ENCODE measurements at places on chromosomes 16 and 17. TPM values are rescaled to one million over a fixed set of nuclear protein-coding genes. Genes with fewer than 3 reads are reported as not detected.
A peak's percentile ranks its signal among the peaks of the same experiment; 100 is the strongest.

DNA sequence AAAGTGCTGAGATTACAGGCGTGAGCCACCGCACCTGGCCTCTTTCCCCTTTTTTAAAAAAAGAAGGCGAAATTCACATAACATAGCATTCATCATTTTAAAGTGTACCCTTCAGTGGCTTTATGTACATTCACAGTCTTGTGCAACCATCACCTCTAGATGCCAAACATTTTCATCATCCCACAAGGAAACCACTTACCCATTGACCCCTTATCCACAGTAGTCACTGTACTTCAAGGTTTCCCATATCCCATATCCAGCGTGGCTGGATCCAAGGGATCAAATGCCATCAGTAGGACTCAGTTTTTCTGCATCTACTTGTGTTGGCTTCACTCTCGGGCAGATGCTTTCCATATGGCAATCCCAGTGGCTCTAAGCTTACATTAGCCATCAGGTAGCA is 50.3 kb downstream of the BMERB1 start:
- no peak overlapping the region for H3K27ac ChIP-seq
- H3K36me3 ChIP-seq, result no peaks in the 10 kb centered on the region
- no peaks in the 10 kb centered on the region for H3K27me3 ChIP-seq
- peaks cover 8% of the 10 kb centered on the region for H3K4me1 ChIP-seq
- DNase-seq, result no peak

GRCh38 chr17:4600563-4600962 is 16.2 kb downstream of the SMTNL2 start:
- peaks cover 24% of the 10 kb centered on the region for H3K4me1 ChIP-seq
- no peaks in the 10 kb centered on the region for H3K27me3 ChIP-seq
- no peak overlapping the region for H3K4me3 ChIP-seq
- peak overlapping the region; percentile 91 for H3K27ac ChIP-seq
- no peak for DNase-seq

DNA sequence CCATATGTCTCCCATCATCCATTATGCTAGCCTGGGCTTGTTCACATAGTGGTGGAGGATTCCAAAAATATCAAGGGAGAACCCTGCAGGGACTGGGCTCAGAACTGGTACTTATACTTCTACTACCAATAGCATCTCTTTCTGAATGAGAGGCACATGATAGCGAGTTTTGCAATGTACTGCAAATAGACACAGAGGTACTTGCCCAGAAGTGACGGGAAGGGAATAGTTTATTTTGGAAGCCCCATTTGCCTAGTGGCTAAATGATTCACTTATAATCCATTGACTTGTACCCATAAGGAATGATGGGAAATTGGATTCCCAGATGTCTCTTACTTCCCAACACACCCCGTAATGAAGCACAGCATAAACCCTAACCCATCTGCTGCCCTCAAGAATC is 124.8 kb upstream of the ERCC4 start:
- H3K4me3 ChIP-seq, result no peak overlapping the region
- no peak overlapping the region for H3K27ac ChIP-seq
- no peak for DNase-seq
- H3K27me3 ChIP-seq, result no peaks in the 10 kb centered on the region
- no peaks in the 10 kb centered on the region for H3K36me3 ChIP-seq

GRCh38 chr16:55283812-55284717 is 39.9 kb upstream of the IRX6 start:
- no peaks in the 10 kb centered on the region for H3K4me1 ChIP-seq
- H3K27me3 ChIP-seq, result no peaks in the 10 kb centered on the region
- no peak for DNase-seq
- H3K27ac ChIP-seq, result no peak overlapping the region

DNA sequence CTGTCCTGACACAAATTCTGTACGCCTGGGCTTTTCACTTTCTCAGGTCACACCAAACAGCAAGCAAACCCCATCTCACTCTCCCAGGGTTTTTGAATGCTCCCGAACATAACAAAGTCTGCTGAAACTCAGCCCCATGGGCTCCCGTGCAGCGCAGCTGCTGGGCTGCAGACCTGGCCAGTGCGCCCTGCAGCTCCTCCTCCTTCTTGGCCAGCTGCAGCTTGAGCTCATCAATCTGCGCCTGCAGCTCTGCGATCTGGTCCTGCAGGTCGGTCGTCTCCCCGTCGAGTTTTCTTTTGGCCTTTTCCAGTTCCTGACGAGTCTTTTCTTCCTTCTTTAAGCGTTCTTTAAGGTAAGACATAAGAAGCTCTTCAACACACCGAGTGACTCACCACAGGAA is 70.5 kb downstream of the NDEL1 start:
- no peak for DNase-seq
- no peaks in the 10 kb centered on the region for H3K36me3 ChIP-seq
- H3K4me1 ChIP-seq, result no peaks in the 10 kb centered on the region

DNA sequence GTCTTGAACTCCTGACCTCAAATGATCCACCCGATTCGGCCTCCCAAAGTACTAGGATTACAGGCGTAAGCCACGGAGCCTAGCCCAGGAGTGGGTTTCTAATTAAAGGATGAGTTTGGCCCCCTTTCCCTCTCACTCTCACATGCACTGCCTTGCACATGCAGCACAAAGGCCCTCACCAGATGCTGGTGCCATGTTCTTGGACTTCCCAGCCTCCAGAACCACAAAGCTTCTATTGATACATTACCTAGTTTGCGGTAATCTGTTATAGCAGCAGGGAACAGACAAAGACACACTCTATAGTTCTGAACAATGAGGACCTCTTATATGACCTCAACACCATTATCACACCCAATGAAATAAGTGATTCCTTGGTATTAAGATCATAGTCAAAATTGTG is 17.9 kb upstream of the ITGAD start:
- H3K4me3 ChIP-seq, result no peak overlapping the region
- H3K27me3 ChIP-seq, result no peaks in the 10 kb centered on the region
- H3K27ac ChIP-seq, result no peak overlapping the region

DNA sequence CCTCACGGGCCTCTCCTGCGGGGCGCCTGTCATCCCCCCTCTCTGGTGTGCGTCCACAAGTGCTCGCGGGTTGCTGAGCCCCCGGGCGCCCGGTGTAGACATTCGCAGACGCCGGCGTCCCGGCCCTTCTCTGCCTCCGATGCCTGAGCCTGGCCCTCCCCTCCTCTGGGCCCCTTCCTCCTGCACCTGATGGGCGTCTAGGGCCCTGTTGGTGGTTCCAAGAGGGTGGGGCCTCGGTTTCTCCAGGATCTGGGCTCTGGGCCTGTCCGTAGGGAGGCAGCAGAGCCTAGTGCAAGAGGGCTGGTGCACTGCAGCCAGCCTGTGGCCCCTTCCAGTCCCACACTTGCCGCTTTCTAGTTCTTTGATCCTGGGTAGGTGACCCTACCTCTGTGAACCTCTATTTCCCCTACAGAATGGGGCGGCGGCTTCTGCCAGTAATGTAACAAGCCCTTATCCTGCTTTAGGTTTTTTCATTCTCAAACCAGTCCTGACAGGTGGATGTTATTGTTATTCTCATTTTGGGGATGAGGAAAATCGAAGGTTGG is 623 bp downstream of the E4F1 start:
- no peaks in the 10 kb centered on the region for H3K36me3 ChIP-seq
- H3K4me3 ChIP-seq, result peak overlapping the region; percentile 89
- peak overlapping the region; percentile 55 for H3K27ac ChIP-seq
- peak; percentile 63 for DNase-seq
- peaks cover 5% of the 10 kb centered on the region for H3K4me1 ChIP-seq

OMG gene
- total RNA-seq, result 1.1 TPM

- H3K4me3 ChIP-seq, result no peak overlapping the region
- H3K27me3 ChIP-seq, result no peaks in the 10 kb centered on the region
Observed at GRCh38 chr16:87423429-87423828, 31.3 kb downstream of the MAP1LC3B start.

GRCh38 chr16:12236589-12236988 is 260.1 kb downstream of the SNX29 start:
- no peak for DNase-seq
- H3K4me1 ChIP-seq, result peaks cover 4% of the 10 kb centered on the region
- no peak overlapping the region for H3K4me3 ChIP-seq
- no peaks in the 10 kb centered on the region for H3K36me3 ChIP-seq

TEN1 gene
- 12.0 TPM for total RNA-seq

GRCh38 chr17:77036841-77037381 is 103.9 kb upstream of the SEC14L1 start:
- no peak overlapping the region for H3K4me3 ChIP-seq
- H3K27ac ChIP-seq, result no peak overlapping the region
- DNase-seq, result no peak
- H3K27me3 ChIP-seq, result no peaks in the 10 kb centered on the region
- H3K36me3 ChIP-seq, result no peaks in the 10 kb centered on the region

DNA sequence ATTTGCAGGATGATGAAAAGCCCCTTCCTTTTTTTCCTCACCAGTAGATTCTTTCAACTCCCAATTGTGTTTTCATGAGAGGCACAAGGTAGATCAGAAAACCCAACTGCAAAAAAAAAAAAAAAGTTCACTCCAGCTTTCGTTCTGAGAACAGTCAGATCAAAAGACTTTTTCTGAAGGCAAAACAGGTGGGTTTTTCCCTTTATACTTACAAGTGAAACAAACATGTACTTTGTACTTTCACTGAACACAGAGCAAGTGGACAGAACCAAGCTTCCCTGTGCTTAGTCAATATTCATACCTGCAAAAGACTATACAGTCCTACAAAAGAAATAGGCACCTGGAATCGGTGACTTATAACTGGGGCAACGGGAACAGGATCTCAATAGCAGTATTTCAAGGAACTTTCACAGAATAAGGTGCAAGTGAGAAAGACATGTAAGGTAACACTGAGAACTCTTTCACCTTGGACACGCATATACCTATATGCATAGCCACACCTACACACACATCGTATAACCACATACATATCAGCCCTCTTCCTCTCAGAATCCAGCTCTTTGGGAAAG is 54.1 kb downstream of the TOX3 start:
- H3K4me3 ChIP-seq, result no peak overlapping the region
- no peaks in the 10 kb centered on the region for H3K36me3 ChIP-seq
- DNase-seq, result no peak
- H3K4me1 ChIP-seq, result no peaks in the 10 kb centered on the region
- H3K27me3 ChIP-seq, result no peaks in the 10 kb centered on the region

DNA sequence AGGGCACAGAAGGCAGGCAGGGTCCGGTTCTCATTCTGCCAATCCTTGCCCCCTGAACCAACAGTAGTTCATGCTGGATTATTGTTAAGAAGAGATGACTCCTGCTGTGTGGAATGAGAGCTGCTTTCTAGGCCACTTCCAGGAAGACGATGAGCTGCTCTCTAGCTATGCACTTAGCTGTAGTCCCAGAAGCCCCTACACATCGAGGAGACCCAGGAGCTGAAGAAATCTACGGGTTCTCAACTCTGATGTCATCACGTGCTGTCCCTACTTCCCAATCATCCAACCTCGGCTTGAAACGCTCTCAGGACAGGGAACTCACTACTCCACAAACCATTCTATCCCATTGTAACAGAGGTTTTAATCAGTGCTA is 29.0 kb upstream of the EMP2 start:
- H3K36me3 ChIP-seq, result no peaks in the 10 kb centered on the region
- no peak for DNase-seq
- no peak overlapping the region for H3K27ac ChIP-seq

ABCC11 gene
- 0.95 TPM for total RNA-seq

GRCh38 chr17:75623386-75623785 is 9.8 kb upstream of the SMIM5 start:
- H3K27me3 ChIP-seq, result no peaks in the 10 kb centered on the region
- no peaks in the 10 kb centered on the region for H3K36me3 ChIP-seq
- no peak for DNase-seq
- peaks cover 2% of the 10 kb centered on the region for H3K4me1 ChIP-seq

- H3K4me1 ChIP-seq, result peaks cover 6% of the 10 kb centered on the region
- DNase-seq, result no peak
- no peak overlapping the region for H3K4me3 ChIP-seq
- no peaks in the 10 kb centered on the region for H3K27me3 ChIP-seq
Observed at GRCh38 chr16:1014771-1015495, 33.4 kb downstream of the SOX8 start.

C17orf107 gene
- 6.0 TPM for total RNA-seq

GRCh38 chr17:59890720-59891119 is 2.0 kb downstream of the TUBD1 start:
- no peak for DNase-seq
- H3K4me1 ChIP-seq, result peaks cover 3% of the 10 kb centered on the region
- H3K36me3 ChIP-seq, result no peaks in the 10 kb centered on the region
- H3K27ac ChIP-seq, result no peak overlapping the region
- H3K27me3 ChIP-seq, result no peaks in the 10 kb centered on the region

DNAI2 gene
- total RNA-seq, result 0.32 TPM

DNA sequence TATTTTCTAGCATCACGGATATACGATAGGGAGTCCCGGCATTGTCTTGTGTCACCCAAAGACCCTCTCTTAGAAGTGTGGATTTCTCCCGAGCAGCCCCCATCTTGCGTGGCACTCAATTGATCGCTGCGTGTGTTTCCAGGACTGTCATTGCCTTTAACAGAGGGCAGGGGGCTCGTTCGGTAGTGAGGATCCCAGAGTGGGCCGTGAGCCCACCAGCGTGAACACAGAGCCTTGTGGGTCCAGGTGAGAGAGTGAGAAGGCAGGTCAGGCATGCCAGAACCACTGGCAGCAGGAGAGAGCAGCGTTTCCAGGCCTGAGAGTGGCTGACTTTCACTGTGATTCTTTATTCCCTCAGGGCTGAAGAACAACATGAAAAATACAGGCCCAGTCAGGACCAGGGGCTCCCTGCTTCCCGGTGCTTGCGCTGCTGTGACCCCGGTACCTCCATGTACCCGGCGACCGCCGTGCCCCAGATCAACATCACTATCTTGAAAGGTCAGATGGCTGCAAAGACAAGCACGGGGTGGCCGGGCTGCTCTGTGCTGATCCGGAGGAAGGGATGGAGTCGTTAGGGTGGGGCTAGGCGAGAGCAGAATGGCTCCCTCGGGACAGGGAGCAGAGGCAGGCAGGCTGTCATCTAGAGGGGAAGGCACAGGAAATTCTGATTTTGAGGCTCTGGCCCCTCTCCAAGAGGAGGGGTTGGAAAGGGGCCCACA is 22.4 kb downstream of the C1QTNF1 start:
- peaks cover 2% of the 10 kb centered on the region for H3K4me1 ChIP-seq
- peak; percentile 30 for DNase-seq
- H3K36me3 ChIP-seq, result no peaks in the 10 kb centered on the region
- no peak overlapping the region for H3K27ac ChIP-seq
- no peaks in the 10 kb centered on the region for H3K27me3 ChIP-seq

DNA sequence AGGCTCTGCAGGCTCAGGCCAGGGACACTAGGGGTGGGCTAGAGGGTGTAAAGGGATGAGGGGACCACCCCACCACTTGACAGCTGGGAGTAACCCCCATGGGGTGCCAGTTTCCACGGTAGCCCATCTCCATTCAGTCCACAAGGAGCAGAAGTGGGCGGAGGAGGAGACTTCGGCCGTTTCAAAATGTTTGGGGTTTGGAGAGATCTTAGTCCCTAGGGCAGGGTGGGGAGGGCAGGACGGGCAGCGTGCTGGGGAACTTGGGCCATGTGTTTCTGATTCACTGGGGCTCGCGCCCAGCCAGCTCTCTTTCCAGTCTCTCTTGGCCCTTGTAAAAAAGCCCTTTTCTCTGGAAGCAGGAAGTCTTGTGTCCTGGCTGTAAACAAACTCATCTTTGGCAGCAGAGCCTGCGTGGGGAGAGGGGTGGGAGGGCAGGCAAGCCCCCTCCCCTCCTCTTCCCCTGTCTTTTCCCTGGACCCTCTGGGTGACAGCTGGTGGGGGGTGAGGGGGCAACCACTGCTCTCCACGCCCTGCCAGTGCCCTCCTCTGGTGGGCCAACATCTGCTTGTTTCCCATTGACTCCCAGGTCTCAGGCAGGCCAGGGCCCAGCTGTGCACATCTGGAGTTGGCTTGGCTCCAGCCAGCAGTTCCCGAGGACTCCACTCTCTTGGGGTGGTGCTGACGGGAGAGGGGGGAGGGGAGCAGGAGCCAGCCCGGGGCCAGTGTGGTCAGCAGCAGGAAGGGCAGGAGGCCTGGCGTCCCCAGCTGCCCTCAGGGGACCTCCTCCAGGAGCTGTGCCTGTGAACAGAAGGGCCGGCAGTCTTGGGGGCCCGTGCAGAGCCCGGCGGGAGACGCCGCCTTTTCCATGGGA is 8.1 kb downstream of the CYGB start:
- H3K4me3 ChIP-seq, result peak overlapping the region; percentile 6
- DNase-seq, result peak; percentile 92
- peak overlapping the region; percentile 90 for H3K27ac ChIP-seq
- no peaks in the 10 kb centered on the region for H3K36me3 ChIP-seq
- H3K4me1 ChIP-seq, result peaks cover 39% of the 10 kb centered on the region
